Activated CD8-positive, alpha-beta memory T cell treated with anti-CD3 and anti-CD28 coated beads for 48 hours (primary cell): ENCODE measurements at places on chromosomes 7 and 10.

DNA sequence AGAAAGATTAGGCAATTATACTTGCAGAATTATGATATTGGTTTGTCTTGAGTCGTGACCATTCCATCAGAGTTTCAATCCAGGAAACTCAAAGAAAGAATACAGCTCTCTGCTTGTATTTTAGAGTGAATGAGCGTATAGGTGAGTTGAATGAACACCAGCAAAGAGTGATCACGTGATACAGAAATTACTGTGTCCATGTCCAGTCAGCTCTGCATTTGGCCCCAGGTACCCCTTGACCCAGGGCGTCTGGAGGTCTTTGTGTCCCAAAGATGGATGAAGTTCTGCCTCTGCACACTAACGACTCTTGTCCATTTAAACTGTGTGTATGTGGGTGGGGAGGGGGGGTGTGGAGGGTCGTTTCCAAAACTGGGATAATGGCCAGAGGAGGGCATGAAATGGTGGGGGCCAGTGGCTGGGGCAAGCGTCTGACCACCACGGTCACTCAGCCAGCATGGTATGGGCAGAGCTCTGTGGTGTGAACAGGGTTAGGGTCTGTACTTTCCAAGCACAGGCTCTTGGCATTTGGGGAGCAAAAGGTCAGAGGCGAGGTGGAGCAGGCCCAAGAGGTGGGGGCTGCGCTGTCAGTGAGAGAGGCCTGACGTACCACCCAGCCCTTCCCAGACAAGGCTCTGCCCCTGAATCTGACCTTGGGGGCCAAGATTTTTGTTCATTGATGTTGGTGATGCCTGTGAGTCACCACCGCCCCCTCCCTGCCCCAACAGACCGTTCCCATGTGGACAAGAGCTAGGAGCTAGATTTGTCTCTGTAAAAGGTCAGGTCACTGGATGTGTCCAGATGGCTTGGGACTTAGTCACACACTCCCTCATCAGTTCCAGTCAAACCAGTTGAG is 1.4 kb downstream of the PTPRE start:
- DNase-seq = no peak

- no peak for DNase-seq
Observed at GRCh38 chr7:155425887-155426286, 32.0 kb upstream of the EN2 start.

DNA sequence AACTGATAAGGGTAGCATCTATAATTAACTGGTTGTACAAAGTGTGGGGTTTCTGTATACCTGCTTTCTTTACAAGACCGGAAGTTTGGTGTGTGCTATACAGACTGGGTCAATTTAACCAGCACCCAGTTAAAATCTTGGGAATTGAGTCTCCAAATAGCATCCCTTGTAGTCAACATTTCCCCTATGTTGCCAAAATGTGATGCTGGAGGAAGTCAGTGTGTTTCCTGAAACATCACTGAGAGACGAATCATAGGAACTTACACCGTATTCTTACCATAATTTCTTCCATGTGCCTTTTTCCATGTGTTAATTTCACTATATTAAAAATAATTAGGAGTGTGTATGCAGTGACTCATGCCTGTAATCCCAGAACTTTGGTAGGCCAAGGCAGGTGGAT is 1.7 kb downstream of the AKR1C4 start:
- DNase-seq = no peak

GRCh38 chr7:17211307-17211836 is 87.1 kb upstream of the AHR start:
- DNase-seq = no peak

DNA sequence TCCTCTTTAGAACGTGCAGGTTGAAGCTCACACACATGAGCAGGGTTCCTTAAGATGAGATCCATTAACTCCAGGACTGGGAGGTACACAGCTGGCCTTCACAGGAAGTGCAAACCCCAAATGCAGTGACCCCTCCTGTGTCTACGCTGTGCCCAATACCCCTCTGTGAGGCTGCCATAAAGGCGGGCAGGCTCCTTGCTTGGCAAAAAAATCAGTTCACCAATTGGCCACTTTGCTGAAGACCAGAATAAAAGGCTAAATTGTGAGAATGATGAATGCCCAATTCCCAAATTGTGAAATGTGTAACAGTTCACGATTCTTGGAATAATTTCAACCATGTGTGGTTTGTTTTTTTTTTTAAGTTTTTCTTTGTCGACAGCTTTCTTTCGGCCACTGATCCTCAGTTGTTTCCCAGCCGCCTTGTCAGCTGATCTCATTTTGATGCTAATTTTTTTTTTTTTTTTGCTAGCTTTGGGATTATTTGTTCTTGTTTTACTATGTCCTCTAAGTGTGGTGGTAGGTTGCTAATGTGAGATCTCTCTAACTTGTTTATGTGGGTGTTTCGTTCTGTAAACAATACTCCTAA is 101.9 kb upstream of the PRSS58 start:
- DNase-seq = no peak

GRCh38 chr10:122267849-122268737 is 3.0 kb upstream of the BTBD16 start:
- DNase-seq = no peak

GRCh38 chr10:33938001-33938400 is 603.5 kb upstream of the NRP1 start:
- no peak for DNase-seq

DNA sequence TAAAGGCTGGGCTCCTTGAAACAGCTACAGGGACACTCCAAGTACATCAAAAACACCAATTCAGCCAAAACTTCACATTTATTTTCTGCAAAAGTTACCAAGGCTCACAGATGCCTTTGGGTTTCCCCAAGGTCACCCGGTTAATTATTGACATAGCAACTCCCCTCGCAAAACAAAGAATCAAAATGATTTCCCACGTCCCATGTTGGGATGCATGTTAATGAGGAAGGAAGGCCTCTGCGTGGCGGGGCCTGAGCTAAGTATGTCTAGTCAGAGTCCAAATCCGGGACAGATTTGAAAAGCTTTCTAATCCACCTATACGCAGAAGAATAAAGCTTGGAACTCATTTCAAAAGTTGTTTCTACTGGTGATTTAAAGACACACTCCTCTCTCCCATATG is 535 bp upstream of the TMEM72 start:
- no peak for DNase-seq

- DNase-seq = no peak
Observed at GRCh38 chr10:82394122-82394521, 519.1 kb downstream of the NRG3 start.

GRCh38 chr7:9937944-9938631 is 1035.6 kb upstream of the PHF14 start:
- no peak for DNase-seq

- no peak for DNase-seq
Observed at GRCh38 chr10:124596962-124597845, 135.6 kb downstream of the LHPP start.

- no peak for DNase-seq
Observed at GRCh38 chr10:116076621-116077020, 196.4 kb downstream of the GFRA1 start.
